RCC 7860 (cell line): ENCODE measurements at places on chromosomes 5 and 9.

DNA sequence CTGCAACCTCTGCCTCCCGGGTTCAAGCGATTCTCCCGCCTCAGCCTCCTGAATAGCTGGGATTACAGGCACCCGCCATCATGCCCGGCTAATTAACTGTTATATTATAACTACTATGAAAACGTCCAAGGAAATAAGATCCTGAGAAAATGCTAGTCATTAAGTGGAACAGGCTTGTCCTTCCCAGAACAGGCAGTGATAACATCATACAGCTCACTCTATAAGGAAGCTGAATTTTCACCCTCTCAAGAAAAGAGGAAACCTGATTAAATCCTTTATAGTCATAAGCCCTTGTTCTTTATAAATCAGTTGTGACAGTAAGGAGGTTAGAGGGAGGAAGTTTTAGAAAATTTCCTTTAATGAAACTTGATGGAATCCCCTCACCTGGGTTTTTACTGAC lies 163.9 kb upstream of the CLINT1 start:
- DNase-seq, result no peak

DNA sequence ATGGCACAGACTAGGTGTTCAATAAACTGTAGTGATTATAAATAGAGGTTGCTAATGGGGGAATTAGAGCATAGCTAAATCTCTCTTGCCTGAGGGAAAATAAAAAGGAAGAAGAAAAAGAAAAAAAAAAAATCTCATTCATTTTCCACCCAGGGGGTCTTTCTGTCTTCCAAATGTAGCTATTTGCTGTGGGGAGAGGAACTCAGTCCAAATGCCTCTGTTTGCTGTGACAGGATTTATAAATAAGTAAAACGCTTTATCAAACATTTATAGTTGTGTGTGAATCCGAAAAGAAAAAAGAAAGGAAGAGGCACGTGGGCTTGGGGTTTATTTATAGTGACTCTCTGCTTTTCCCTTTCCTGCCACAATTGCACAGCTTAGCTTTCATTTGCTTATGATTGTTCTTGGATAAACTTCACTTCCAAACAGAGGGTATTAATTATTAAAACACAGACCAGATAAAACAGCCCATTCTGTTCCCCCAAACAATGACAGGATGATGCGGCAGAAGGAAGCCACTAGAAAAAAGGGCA lies 245.7 kb downstream of the ASTN2 start:
- no peak for DNase-seq

- no peak for DNase-seq
Measured at GRCh38 chr5:52837591-52838001, 49.9 kb downstream of the ITGA1 start.

DNA sequence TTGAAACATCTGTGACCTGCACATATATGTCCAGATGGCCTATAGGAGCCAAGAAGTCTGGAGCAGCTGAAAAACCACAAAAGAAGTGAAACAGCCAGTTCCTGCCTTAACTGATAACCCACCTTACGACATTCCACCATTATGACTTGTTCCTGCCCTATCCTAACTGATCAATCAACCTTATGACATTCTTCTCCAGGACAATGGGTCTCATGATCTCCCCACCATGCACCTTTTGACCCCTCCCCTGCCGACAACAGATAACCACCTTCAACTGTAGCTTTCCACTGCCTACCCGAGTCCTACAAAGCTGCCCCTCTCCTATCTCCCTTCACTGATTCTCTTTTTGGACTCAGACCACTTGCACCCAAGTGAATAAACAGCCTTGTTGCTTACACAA lies 233.8 kb downstream of the CCDC171 start:
- DNase-seq, result no peak

- no peak for DNase-seq
Measured at GRCh38 chr9:92717201-92718085, 47.2 kb downstream of the BICD2 start.

- no peak for DNase-seq
Measured at GRCh38 chr5:5348135-5348534, 74.3 kb upstream of the ICE1 start.
